AG08396 (cell line): ENCODE measurements at places on chromosomes 4 and X.

DNA sequence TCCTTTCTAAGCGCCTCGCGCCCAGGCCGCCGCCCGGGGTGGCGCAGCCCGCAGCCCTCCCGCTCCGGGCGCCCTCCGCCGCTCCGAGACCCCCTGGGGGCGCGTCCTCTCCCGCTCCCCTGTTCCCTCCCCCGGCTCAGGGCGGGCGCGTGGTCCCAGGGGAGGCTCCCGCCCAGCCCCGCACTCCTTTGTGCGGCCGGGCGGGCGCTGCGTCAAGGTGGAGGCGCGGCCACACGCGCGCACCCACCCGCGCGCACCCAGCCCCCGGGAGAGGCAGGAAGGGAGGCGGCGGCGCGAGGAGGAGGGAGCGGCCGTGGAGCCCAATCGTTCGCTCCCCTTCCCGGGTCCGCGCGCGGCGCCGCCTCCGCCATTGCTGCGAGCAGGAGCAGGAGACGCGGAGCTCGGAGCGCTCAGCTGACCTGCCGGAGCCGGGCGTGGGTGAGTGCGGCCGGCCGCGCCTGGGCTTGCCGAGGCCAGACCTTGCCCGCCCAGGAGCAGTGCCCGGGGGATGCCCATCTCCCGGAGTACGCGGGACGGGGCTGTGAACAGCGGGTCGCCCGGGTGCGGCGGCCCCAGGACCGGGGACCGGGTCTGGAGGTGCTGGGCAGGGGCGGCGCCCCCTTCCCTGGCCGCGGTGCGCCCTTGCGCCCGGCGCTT, at the start of gene NSG1:
TSS of gene NSG1 (plus strand) at position 367 of the 657 bp plus-strand sequence. CDS start 528 bp downstream, outside the sequence.
- peak; percentile 65 for DNase-seq

DNA sequence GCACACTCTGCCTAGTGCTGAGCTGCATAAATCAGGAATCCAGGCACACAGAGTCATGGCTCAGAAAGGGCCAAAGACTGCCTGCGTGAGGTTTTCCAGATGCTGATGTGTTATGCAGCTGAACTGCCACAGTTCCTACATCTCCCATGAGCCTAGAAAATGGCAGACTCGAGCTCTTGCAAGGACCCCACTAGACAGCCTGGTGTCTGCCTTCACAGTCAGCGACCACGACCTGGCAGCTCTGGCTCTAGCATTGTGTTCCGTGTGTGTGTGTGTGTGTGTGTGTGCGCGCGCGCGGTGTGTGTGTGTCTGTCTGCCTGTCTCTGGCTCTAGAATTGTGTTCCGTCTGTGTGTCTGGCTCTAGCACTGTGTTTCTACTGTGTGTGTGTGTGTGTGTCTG, 203.6 kb upstream of the AGTR2 start:
- DNase-seq = no peak

DNA sequence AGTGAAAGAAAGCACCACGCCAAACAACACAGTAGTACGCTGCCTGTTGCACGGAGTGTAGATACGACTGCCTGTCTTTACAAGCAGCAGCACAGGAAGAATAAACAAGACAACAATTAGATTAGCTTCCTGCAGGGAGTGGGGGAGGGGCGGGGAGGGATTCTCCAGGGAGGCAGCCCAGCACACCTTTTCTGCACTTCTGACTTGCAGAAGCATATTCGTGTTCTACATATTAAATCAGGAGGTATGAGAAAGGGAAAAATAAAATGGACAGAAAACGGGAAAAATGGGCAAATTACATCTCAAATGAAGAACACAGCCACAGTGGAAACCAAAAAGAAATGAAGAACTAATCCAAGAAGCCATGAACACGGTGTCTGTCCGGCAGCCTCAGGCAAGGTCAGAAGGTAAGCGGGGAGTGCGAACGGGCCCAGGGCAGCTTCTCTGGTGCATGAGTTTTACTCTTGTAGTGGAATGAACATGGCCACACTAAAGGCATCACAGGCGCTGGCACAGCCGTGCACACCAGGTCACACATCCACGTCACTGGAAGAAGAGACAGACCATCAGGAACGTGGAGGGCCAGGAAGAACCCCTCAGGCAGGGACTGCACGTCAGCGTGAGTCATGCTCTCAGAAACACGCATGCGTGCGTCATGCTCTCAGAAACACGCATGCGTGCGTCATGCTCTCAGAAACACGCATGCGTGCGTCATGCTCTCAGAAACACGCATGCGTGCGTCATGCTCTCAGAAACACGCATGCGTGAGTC, 20.1 kb upstream of the ADRA2C start:
- no peak for DNase-seq

DNA sequence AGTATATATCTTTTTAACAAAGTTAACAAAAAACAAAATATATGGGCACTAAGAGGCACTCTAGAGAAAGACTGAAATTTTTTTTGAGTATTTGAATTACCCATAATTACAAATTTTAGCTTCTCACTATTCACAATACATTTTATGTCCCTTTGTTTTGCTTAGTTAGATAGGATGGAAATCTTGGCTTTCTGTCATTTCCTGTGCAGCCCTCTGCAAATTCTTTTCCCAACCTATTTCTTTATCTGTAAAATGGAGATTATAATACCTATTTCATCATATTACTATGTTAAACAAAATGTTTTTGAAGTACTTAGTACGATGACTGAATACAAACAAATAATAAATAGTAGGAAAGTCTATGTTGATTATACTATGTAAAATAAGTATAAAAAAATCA, 710.0 kb downstream of the CCSER1 start:
- DNase-seq = no peak

GRCh38 chr4:64538219-64538618, 129.0 kb upstream of the TECRL start:
- DNase-seq = no peak
